ENCODE measurements at places on chromosomes 5 and 9.
A peak's percentile ranks its signal among the peaks of the same experiment; 100 is the strongest.

DNA sequence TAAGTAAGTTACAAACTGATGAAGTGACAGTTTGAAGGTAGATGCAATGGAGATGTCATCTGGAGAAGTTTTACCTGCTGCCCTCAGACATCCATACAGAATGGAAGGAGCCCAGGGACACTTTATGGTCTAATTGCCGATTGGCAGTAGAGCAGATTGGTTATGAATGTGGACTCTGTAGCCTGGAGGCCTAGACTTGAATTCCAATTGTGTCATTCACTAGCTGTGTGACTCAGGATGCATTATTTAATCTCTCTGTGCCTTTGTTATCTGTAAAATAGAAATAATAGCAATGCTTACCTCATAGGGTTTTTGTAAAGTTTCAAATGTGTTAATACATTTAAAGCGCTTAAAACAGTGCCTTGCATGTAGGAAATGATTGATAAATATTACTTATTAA, 5.2 kb upstream of the TCERG1 start:
- DNase-seq, result no peak

GRCh38 chr5:141902015-141902814, 21.5 kb upstream of the DELE1 start:
- no peak for DNase-seq

DNA sequence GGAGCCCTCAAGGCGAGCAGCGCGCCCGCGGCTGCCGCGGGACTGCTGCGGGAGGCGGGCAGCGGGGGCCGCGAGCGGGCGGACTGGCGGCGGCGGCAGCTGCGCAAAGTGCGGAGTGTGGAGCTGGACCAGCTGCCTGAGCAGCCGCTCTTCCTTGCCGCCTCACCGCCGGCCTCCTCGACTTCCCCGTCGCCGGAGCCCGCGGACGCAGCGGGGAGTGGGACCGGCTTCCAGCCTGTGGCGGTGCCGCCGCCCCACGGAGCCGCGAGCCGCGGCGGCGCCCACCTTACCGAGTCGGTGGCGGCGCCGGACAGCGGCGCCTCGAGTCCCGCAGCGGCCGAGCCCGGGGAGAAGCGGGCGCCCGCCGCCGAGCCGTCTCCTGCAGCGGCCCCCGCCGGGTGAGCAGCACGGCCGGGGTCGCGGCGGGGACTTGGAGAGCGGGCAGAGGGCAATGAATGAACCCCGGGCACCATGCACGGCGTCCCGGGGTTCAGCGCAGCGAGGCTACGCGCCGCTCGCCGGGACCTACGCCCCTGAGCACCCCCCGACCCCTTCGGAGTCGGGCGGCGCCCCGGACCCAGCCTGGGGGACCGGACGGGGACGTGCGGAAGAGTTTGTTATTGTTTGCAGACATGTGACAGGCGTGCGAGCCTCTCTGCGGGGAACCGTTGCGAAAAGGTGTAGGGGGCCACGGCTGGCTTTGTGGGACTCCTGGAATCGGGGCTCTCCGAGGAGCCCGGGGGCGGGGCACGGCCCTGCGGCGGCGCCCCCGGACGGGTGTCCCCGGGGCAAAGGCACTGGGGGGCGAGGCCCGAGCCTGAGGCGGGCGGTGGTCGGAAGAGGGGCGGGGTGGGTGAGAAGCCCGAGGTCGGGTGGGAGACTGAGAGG, 553 bp downstream of the MAP3K1 start:
- DNase-seq, result no peak

GRCh38 chr5:158272409-158272808, 413.5 kb upstream of the CLINT1 start:
- DNase-seq, result no peak

DNA sequence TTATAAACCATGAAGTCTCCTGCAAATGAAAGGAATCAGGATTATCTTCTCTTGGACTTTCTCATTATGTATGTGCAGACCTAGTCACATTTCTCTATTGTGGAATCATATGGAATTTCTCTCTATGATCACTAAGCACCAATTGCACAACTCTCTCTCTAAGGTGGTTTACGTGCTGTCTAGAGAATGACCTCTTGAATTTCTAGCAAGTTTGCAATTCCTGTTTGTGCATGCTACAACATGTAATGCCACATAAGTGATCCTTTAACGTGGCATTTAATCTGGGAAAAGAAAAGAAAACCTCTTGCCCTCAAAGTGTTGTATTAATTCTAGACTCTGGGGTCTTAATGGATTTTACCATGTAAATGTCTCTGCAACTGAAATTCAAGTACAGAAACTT, 5.0 kb upstream of the PPP2R2B start:
- DNase-seq, result no peak

DNA sequence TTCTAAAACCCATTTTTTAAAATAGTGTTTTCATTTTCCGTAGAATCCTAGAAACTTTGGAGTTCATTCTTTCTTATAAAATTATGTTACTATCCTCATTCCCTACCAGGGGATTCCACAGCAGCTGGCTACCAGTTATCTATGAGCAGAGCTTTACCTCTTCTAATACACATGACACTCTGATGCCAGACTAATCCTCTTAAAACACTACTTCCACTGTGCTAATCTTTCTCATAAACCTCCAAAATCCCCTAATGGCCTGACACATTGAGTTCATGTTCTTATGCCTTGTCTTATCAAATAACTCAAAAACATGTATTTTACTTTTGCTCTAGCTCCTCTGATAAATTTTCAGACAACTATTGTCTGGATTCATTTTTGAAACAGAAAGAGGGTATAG, 633.6 kb upstream of the FTMT start:
- DNase-seq, result no peak

- peak; percentile 36 for DNase-seq
Measured at GRCh38 chr5:71892641-71893365, 173.7 kb downstream of the CARTPT start.

DNA sequence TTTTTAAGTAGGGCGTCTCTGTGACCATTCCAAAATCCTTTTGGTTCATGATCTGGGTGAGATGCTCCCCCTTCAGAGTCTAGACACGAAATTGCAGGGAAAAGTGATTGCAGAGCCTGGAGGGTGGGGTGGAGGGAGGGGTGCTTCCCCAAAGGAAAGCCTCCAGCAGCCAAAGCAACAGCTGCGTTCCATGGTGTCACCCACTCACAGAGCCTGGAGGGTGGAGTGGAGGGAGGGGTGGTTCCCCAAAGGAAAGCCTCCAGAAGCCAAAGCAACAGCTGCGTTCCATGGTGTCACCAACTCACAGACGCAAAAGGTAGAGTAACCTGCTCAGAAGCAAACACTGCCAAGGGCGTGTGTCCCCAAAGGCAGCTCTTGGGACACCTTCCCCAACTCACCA, 22.6 kb downstream of the SLC6A18 start:
- DNase-seq, result no peak

DNA sequence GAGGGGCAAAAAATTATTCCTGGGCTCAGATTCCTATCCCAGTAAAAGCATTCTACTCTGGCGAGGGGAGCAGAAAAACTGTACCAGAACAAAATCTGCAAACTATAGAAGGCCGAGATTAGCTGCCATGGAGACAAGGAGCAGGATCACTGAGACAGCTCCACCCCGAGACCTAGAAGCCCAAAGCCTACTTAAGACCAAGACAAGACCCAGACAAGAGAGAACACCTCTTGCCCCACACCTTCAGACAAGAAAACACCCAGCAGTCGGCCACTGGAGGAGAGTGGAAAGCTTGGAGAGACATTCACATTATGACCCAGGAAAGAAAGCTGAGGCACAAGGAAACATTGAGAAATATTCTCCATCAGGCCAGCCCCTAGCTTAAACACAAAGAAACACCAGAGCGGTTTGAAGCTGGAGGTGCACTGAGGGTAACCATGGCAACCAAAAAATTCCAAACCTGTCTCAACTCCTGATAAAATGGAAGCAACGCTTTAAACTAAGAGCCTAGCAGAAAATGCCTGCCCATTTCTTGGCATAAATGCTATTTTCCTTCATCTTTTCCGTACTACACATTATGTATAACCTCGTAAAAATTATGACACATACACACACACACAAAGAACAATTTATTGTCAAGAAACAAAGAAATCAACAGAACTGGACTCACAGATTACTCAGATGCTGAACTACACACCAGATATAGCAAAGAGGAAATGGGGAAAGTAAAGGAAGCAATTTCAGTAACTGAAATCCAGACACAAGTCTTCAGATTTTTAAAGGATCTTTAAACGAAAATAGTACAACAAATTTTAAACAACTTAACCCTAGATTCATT, 53.8 kb upstream of the FTMT start:
- no peak for DNase-seq

DNA sequence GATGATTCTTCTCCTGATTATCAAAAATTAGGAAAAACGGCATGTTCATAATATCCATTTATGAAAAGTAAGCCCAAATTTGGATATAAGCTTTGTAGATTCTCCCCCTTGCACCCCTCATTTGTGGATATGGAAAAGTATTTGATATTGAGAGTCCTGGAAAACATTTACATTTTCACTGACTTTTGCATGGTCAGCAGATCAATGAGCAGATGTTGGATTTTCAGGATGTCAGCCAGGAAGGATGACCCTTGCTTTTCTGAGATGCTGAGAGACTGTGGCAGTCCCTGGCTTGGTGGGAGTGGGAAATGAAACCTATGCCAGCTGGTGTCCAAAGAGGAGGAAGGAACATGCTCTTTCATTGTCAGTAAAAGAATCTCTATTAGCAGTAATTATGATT, 410.8 kb downstream of the DMAC1 start:
- no peak for DNase-seq

GRCh38 chr5:31470608-31471007, 61.3 kb downstream of the DROSHA start:
- DNase-seq, result no peak

- no peak for DNase-seq
Measured at GRCh38 chr5:69300537-69301203, 31.9 kb downstream of the CCDC125 start.

DNA sequence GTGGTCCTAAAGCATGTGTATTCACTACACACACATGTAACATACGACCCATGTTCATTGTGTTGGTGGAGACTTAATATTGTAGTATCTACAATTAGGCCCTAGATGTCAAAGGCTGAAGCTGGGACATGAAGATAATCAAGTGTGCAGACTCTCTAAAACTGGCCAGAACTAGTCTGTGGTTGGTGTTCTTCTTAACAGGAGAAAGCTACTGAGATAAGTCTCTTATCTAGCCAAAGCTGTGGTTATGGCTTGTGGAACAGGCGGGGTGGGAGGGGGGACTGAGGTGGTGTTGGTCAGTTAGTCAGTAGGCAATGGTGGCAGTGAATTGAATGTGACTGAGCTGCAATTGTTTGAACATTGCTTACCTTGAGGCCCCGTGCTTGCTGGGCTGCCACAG, 112.7 kb upstream of the SLC24A2 start:
- DNase-seq, result no peak

DNA sequence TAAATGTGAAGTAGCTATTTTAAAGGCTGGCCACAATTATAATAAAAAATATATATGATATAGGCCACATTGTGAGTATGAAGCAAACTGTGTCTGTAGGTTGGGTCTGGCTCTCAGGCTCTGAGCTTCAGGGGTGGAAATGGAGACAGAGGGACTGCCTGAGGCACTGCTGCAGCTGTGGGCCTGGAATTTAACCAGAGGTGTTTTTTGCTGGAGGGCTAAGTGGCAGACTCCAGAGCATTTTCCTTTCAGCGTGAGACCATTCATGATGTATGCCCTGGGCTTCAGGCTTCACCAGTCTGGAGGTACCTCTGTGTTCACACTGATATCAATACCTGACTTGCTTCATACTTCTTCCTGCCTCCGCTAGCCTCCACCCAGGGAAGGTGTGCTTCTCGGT, 64.9 kb upstream of the IL12B start:
- DNase-seq, result no peak

DNA sequence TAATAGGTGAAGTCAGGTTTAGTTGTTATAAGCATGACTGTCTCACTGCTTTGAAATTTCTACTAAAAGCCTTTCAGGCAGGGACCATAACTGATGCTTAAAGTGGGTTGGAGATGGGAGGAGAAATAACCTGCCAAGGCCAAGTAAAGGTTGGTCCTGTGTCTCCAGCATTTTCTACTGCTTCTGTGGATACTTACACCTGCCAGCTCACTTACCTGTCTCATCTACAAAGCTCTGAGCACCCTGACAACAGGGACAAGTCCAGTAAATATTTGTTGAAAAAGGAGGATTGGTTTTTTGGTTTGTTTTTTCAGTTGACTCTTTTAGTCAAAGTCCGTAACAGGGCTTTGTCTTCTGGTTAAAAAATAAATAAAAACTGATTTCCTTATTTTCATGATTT, 38.6 kb downstream of the GRAMD2B start:
- DNase-seq, result no peak

DNA sequence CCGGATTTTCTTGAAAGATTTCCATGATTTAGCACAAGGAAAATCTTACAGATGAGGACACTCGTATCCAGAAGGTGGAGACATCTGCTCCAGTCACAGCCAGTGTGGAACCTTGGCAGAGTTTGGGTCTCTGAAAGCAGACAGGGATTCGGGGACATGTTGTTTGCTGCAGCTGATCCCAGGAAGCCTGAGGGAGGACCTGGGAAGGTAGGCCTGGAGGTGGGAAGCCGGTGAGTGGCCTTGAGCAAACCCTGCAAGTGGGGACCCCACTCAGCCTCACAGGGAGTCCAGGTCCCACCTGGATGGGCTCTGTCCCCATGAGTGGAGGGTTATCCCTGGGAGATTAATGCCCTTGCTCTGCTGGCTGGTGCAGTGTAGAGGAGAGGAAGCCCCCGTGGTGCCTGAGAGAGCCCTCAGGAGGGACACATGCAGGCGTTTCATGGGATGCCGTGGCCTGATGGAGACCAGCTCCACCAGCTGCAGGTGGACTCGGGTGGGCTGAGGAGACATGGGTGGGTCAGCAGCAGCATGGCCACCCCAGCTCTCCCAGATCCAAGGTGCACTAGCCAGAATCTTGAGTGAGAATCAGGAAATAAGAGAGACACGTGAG, 7.8 kb downstream of the MRPS2 start:
- no peak for DNase-seq

DNA sequence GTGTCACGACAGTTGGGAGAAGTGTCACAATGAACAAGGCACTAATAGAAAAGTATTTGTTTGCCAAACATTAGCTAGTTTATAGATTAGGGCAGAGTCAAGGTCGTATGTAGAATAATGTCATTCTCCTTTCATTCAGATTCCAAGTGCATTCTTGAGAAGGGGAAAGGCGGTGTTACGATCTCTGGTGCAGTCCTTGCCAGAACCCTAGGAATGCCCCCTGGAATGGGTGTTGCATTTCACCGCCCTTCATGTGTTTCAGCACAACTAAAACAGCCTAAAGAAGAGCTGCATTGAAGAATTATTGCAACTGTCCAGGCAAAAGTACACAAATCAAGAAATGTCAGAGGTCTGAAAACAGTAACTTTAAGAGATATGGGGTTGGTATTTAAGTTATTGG, 721.0 kb upstream of the WWC1 start:
- no peak for DNase-seq

GRCh38 chr5:57662991-57663390, 180.4 kb upstream of the ACTBL2 start:
- DNase-seq, result no peak

GRCh38 chr9:129177791-129178567, at the start of gene IER5L:
Gene IER5L, minus strand, starts transcription at chr9:129178261. Its CDS starts 209 bp downstream, at chr9:129178052.
- peak; percentile 93 for DNase-seq

Data from NCI-H1436 treated with DMSO at 0.1 percent for 48 hours (cell line).